Stimulated activated CD8-positive, alpha-beta memory T cell treated with anti-CD3 and anti-CD28 coated beads, Interleukin-15, amount 100 ng/mL, for 1 hour (primary cell): ENCODE measurements at places on chromosomes 2 and 18.

GRCh38 chr2:37819186-37819585 lies 105.9 kb upstream of the RMDN2 start:
- no peak for DNase-seq

GRCh38 chr18:76803814-76804213 lies 18.5 kb upstream of the ZNF236 start:
- DNase-seq: peak; percentile 69

- no peak for DNase-seq
Observed at GRCh38 chr18:77124452-77124922, 8.1 kb downstream of the MBP start.

GRCh38 chr18:78776706-78777285 lies 202.8 kb upstream of the SALL3 start:
- DNase-seq: no peak

DNA sequence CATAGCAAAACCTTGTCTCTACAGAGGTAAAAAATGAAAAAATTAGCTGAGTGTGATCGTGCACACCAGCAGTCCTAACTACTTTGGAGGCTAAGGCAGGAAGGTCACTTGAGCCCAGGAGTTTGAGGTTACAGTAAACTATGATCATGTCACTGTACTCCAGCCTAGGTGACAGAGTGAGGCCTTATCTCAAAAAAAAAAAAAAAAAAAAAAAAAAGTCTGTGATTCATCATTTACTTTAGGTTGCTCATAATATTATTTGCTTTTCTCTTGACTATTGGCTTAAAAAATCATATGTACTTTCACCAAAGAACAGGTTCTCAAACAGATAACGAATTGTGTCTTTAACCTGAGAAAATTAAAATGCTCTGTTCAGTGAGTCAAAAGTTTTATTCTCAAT lies 129.1 kb downstream of the MYO3B start:
- no peak for DNase-seq

DNA sequence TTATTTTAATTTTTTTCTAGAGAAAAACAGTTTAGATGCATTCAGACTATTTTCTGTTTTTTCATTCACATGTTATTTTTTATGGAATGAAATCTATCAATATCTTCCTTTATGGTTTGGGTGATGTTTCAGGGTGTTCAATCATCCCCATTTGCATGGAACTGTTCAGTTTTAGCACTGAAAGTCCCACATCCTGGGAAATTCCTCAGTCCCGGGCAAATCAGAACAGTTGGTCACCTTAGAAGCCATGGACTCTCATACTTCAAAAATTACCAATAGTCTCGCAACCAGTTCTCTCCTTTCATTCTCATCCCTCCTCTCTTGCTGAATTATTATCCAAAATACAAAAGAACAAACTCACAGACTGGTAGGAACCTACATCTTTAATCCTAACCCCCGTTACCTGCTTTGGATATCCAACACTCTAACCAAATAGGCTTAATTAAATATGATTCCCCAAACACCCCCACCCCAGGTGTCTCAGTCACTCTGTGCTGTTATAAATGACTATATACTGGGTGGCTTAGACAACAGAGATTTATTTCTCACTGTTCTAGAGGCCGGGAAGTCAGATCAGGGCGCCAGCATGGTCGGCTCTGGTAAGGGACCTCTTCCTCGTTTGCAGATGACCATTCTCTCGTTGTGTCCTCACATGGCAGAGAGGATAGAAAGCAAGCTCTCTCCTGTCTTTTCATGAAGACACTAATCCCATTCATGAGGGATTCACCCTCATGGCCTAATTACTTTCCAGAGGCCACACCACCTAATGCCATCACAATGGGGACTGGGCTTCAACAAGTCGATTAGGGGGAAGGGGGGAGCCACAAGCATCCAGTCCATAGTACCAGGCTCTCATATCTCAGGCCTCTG lies 57.7 kb upstream of the SLC1A4 start:
- no peak for DNase-seq
